ENCODE measurements at places on chromosomes 13 and 19.

GRCh38 chr19:45779231-45780145 lies 2.8 kb downstream of the DMPK start:
- peak; percentile 47 for DNase-seq

DNA sequence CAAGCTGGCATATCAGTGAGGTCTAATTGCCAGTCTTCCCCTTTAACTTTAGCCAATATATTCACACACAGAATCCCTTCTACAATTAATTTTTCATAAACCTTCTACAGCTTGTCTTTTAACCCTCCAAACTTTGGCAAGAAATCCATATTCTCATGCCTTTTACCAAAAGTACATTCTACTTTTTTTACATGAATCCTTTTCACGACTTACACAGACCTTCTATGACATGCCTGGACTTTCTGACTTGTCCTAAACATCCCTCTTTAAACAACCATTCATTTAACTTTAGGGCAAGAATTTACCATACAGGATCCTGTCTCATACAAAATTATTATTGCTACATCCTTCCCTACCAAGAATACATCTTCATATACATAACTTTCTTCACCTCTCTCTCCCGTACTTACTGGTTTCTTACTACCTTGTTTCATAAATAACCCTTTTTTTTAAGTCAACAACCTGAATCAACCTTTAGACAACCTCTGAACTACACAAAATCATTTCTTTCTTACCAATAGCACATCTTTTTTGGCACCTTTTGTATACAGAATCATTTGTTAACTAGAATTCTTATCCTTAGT lies 23.5 kb downstream of the ZNF544 start:
- peak; percentile 42 for DNase-seq

- DNase-seq: peak; percentile 8
Measured at GRCh38 chr19:21321996-21322395, 7.2 kb downstream of the ZNF708 start.

DNA sequence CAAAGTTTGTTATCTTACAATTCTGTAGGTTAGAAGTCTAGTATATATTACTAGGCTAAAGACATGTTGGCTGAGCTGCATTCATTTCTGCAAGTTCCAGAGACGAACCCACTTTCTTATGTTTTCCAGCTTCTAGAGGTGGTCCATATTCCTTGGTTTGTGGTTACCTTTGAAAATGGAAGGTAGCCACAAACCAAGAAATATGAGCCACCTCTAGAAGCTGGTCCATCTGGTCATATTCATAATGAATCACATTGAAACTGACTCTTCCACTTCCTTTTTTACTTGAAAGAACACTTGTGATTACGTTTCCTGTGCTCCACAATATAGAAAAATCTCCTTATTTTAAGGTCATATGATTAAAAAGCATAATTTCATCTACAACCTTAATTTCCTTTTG lies 943.0 kb upstream of the PCDH9 start:
- DNase-seq: peak; percentile 83

- DNase-seq: peak; percentile 52
Measured at GRCh38 chr19:55353803-55354697, 469 bp downstream of the COX6B2 start.

- peak; percentile 7 for DNase-seq
Measured at GRCh38 chr13:94713561-94714182, 1.3 kb upstream of the SOX21 start.

DNA sequence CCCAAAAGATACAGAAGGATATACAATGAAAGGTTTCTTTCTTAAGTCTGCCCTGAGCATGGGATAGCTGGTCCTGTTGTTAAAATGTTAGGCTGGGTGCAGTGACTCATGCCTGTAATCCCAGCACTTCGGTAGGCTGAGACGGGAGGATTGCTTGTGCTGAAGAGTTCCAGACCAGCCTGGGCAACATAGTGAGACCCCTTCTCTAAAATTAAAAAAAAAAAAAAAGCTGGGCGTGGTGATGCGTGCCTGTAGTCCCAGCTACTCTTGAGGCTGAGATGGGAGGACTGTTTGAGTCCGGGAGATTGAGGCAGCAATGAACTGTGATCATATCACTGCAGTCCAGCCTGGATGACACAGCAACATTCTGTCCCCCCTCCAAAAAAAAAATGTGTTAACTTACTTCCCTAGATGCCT lies 52.5 kb upstream of the SHKBP1 start:
- no peak for DNase-seq

- no peak for DNase-seq
Measured at GRCh38 chr19:2332341-2333026, 4.0 kb downstream of the SPPL2B start.

DNA sequence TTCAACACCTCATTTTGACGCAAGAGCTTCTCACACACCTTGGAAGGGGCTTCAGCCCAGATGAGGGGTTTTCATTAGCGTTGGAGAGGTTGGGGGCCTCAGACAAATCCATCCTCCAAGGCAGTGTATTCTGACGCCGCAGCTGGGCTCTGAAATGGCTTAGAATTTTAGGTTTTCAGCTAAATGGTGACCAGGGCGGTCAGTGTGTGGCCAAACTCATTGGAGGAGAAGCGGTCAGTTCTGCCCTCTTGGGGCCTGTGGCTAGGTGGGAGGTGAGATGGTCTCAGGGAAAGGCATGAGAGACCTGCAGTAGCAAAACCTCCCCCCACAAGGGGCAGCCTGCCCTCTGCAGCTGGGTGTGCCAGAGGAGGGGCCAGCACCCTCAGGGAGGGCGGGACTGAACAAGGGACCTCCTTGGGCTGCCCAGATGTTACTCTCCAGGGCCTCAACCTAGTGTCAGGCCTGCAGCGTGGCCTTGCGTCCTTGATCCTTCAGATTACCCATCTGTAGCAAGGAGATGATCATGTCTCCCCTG lies 155.8 kb downstream of the URI1 start:
- DNase-seq: no peak

GRCh38 chr13:113082198-113083021 lies 23.2 kb upstream of the F7 start:
- no peak for DNase-seq

DNA sequence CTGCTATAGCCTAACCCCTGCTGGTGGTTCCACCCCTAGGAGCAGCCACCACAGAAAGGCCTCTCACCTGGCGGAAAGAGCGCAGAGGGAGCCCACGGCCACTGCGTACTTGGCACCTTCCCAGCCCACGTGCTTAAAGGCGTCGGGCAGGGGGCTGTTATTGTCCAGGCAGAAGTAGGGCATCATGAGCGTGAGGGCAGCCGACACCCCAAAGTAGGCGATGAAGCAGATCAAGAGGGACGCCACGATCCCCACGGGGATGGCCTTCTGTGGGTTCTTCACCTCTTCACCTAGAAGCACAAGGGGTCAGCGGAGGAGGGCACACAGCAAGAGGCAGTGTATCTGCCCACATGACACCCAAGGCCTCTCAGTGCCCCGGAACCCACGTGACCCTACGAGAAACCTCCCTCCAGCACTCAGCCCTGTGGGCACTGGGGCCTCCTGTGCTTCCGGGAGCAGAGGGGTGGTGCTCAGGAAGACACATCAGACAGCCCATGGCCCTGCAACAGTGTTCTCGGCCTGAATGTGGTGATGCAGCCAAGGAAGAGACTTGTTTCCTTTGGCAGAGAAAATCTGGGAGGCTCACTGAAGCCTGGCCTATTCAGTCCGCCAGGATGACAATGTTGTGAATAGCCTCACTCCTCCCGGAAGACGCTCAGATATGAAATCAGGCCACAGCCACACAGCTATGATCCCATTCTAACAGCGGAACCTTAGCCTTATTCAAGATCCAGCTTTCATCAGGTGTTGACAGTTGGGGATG lies 72.1 kb downstream of the SLC7A1 start:
- peak; percentile 82 for DNase-seq

DNA sequence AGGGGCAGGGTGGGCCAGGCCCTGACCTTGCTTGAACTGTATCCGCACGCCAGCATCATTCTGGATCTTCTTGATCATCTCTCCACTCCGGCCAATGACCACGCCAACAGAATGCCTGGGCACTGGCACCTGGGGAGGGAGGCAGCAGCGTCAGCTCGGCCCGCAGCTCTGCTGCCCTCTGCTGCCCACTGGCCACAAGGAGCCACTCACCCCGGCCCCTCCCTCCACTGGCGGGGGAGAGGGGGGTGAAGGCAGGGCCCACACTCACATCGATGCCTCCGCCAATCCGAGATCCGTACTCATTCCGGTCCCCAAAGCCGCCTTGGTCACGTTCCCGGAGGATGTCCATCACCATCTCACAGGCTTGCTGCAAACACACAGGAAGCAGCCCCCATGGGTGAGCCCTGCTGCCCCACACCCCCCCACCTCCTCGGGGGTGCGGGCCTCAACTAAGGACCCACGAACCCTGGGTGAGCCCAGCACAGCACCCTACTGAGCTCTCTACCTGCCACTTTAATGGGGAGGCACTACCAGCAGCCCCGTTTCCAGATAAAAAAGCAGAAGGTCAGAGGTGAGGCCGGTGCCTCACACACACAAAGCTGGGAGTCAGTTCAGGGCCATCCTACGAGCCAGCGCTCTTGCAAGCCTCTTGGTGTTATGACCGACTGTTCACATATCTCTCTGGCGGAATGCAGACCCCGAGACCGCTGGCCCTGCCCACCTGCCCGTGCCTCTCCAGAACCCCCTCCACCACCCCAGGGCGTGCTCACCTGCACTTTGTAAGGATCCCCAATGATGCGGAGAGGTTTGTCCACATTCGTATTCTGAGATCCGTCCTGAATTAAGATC lies 6.7 kb downstream of the KHSRP start:
- DNase-seq: peak; percentile 13

GRCh38 chr19:48660852-48661710 lies 11.7 kb downstream of the NTN5 start:
- DNase-seq: peak; percentile 88

- DNase-seq: no peak
Measured at GRCh38 chr13:101384929-101385328, 31.4 kb downstream of the NALCN start.

DNA sequence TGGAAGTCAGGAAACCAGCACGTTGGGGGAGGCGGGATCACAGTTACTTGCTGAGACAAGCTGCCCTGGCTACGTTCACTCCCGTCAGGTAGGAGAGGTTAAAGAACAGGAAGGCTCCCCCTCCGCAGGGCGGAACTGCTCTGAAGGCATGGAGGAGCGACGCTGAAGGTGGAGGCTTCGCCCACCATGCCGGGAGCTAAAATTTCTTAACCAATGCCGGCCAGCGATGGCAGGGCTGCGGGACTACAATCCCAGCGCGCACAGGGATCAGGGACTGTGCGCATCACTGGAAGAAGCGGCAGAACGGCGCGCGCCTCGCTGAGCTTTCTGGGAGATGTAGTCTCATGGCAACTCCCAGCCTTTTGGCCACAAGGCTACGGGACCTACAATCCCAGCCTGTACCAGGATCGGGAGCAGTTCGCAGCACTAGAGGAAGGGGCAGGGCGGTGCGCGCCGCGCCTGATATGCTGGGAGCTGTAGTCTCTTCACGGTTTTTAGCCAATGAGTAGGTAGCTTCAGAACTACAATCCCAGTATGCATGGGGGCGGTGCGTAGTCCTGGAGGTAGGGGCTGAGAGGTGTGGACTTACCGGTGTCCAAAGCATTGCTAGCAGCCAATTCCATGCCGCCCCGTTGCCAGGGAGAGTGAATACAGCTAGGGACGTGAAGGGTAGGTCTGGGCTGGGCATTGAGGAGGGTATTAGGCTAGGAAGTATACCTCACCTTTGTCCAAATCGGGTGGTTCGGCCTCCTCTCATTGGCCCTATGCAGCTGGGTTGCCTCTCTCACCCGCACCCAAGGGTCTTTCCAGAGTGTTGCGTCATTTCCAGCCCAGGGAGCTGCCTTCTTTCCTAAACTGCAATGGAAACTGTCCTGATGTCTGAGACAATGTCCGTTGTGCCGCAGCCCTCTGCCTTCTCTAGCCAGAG lies 12.8 kb upstream of the ZNF682 start:
- peak; percentile 99 for DNase-seq

GRCh38 chr19:14012378-14012915 lies 6.3 kb upstream of the RFX1 start:
- DNase-seq: no peak

GRCh38 chr13:34681405-34681955 lies 260.6 kb upstream of the NBEA start:
- DNase-seq: no peak

Measured in astrocyte of the spinal cord (primary cell).